Activated CD8-positive, alpha-beta memory T cell treated with anti-CD3 and anti-CD28 coated beads for 1 hour (primary cell): ENCODE measurements at places on chromosomes 1 and 21.

GRCh38 chr1:110829955-110830553 lies 42.9 kb upstream of the CD53 start:
- no peak for DNase-seq

- no peak for DNase-seq
These were observed 111.7 kb downstream of the ADGRL4 start for GRCh38 chr1:78894811-78895210.

GRCh38 chr21:32470206-32470605 lies 57.7 kb downstream of the EVA1C start:
- no peak for DNase-seq

DNA sequence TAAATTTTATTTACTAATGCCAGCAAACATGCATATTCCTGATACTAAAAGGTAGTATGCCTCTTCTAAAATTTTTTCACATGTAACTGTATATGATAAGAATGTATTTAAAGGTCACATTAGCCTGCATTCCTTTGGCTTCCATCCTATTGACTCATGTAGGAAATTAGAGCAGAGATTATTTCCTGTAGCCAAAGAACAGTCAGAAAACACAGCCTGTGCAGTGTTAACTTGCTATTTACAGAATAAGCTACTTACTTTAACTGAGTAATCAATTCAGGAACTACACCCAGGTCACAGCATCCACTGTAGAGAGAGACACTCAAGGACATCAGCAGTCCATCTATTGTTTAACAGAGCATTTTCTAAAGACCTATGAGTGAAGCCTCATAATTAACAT lies 154.5 kb upstream of the ADGRL4 start:
- no peak for DNase-seq

- no peak for DNase-seq
These were observed 6.7 kb downstream of the C1orf115 start for GRCh38 chr1:220696863-220697231.

DNA sequence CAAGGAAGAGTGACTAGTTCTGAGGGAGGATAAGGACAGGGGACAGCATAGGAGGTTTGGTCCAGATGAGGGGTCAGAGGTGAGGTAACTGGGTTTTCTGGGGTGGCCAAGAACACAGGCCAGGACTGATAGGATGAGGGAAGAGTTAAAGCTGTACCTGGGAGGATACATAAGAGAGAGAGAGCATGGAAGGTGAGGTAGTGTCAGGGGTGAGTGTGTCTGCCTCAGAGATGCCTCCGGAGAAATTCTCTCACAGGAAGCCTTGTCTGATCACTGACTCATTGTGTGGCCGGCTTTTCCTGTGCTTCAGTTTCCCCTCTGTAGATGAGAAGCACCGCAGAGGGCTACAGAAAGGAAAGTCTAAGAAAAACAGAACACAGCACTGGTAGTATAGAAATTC lies 40.2 kb downstream of the FASLG start:
- peak; percentile 48 for DNase-seq
